ENCODE measurements at places on chromosomes 11 and 22.

- no peak for DNase-seq
These were observed 34.9 kb downstream of the TRAF6 start for GRCh38 chr11:36475192-36475591.

GRCh38 chr11:112134473-112134872, 29.4 kb downstream of the IL18 start:
- no peak for DNase-seq

DNA sequence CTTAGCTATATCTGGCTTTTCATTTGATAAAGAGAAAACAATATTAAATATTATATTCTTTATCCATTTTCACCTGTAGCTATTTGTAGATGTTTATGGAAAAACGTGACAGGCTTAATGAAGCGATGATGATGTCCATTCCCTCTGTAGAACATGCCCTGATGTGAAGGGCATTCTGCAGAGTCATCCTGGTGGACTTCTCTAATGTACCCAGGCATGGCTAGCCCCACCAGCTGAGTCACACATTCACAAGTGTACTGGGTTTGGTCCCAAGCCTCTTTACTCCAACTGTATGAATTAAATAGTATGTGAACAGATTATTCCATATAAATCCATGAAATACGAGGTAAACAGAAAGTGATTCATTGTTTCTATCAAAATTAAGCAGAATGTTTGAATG, 139.3 kb downstream of the CADM1 start:
- no peak for DNase-seq

DNA sequence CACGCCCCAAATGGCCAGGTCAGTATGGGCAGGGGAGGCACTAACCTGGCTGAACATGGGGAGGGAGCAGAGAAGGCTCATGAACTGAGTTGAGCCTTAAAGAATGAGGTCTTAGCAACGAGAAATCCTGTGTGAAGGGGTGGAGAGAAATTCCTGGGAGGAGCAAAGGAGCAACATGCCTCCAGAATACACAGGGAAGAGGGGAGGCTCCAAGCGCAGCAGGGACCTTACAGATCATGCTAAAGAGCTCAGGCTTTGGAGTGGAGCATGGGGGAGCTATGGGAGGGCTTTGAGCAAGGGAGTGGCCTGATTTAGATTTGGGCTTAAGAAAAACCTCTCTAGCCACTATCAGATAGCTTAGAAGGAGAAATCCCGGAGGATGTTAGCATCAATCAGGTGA, 88.1 kb downstream of the MN1 start:
- no peak for DNase-seq

- DNase-seq: no peak
These were observed 1291.0 kb downstream of the LRRC4C start for GRCh38 chr11:40168414-40168813.

DNA sequence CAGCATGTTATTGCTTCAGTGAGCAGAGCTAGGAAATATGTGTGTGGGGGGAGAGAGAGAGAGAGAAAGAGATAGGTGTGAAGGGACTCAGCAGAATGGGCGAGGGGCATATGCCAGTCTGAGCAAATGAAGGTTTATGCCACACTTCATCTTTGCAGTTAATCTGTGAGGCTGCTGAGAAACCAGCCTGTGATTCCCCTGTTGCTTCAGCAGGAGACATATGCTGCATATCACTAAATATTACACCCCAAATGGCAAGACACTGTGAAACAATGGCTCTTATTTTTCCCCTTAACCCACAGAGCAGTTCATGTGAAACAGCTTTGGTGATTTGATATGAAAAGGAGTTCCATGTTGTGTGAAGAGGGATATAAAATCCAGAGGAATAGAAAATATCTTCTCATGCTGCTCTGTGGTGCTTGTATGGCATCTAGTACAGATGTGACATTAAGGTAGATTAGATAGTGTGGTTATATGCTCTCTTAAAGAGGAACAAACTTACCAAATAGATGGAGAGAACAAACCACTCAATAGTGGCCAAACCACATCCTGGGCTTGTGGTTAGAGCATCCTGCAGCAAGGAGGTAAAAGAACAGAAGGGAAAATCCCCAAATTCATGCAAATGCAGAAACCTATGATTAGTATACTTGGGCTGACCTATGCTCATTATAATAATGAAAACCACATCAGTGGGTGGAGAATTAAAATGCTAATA, 864.2 kb downstream of the FAM181B start:
- DNase-seq: peak; percentile 70

GRCh38 chr11:101582236-101582988, 1.4 kb downstream of the TRPC6 start:
- DNase-seq: no peak

GRCh38 chr11:47915783-47916182, 64.6 kb upstream of the PTPRJ start:
- DNase-seq: no peak

DNA sequence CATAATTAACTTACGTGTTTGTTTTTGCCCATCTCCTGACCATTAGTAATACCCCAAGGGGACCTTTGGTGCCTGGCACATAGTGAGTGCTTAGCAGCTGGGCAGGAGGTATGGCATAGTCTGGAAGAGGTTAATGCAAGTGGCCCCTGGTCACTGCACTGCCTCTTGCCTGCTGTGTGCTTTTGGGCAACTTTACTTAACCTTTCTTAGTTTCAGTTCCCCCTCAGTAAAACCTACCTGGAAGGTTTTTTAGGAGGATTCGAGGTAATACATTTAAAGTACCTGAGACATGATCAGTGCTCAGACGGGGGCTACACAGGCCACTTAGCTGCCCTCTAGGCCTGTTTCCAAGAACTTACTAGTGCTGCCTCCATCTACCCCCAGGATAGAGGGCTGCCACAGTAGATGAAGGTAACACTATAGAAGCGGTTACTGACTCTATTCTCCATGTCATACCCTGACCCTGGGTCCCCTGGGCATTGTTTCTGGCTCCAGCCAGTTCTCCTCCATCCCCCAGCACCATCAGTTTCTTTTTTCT, 3.3 kb downstream of the POLD4 start:
- no peak for DNase-seq

GRCh38 chr22:41369837-41370236, 11.9 kb upstream of the TEF start:
- no peak for DNase-seq

- DNase-seq: no peak
These were observed 152.5 kb downstream of the FBXO7 start for GRCh38 chr22:32627091-32627490.

DNA sequence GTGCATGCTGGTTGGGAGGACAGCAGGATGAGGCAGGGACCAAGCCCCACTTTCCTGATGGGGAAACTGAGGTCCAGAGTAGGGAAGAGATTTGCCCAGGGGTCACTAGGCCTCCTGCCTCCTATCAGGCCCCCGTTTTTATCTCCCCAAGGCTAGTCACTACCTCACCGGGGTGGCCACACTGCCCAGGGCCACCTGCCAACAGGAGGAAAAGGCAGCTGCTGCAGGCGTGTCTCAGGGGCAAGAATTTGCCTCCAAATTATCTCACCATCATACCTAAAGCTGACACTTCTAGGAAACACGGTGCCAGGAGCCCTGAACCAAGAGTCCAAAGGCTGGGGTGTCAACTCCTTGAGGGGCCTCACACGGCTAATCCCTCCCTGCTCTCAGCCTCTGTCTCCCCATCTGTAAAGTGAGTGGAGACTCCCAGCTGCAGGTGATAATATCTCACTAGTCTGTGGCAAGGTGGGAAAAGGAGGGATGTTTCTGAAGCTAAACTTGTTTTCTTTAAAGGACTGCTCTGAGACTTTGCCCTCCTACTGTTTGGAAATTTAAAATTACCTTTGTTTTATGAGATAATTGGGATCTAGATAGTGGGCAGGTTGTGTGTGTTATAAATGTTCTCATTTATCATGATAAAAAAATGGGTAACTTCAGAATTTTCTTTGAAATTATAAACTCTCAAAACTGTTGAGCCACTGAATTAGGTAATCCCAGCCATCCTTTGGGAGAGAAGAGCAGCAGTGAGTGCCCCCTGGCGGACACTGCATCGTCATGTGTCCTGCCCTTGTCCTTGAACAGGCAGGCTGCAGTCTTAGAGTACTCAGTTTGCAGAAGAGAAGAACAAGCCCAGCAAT, 60.0 kb downstream of the MYO7A start:
- DNase-seq: peak; percentile 55

DNA sequence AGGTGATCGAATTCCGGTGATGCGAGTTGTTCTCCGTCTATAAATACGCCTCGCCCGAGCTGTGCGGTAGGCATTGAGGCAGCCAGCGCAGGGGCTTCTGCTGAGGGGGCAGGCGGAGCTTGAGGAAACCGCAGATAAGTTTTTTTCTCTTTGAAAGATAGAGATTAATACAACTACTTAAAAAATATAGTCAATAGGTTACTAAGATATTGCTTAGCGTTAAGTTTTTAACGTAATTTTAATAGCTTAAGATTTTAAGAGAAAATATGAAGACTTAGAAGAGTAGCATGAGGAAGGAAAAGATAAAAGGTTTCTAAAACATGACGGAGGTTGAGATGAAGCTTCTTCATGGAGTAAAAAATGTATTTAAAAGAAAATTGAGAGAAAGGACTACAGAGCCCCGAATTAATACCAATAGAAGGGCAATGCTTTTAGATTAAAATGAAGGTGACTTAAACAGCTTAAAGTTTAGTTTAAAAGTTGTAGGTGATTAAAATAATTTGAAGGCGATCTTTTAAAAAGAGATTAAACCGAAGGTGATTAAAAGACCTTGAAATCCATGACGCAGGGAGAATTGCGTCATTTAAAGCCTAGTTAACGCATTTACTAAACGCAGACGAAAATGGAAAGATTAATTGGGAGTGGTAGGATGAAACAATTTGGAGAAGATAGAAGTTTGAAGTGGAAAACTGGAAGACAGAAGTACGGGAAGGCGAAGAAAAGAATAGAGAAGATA, at the start of gene MALAT1:
TSS of gene MALAT1 (plus strand) at position 69 of the 736 bp plus-strand sequence.
- peak; percentile 82 for DNase-seq

GRCh38 chr22:47162865-47163264, 400.4 kb downstream of the TBC1D22A start:
- DNase-seq: no peak

DNA sequence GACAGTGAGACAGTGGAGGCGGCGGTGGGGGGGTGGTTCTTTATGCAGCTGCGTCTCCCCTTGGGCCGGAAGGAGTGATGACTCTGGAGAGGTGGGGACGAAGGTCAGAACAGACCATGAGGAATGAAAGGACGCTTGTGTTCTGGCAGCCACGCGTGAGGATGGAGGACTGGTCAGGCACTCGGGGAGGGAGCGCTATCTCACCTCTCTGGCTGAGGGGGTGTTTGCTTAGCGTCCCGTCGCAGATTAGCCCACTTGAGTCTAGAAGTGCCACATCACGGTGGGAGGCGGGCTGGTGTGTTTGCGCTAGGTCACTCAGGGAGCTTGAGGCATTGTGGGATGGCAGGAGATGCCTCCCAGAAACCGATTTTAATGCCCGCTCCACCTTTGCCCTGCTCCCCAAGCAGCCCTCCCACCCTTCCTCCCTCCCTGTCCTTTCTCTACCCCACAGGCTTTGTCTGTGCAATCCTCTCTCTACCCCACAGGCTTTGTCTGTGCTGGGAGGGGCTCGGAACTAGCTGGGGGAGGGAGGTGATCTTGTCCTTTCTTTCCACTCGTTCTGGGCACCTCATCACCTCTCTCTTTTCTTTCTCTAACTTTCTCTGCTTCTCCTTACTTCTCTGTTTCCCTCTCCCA, 97.8 kb downstream of the PKNOX2 start:
- DNase-seq: no peak

- DNase-seq: no peak
These were observed at the start of gene LUZP2 for GRCh38 chr11:24496736-24497725. TSS of gene LUZP2 (plus strand) at chr11:24497053.

GRCh38 chr22:31800065-31800464, 46.2 kb downstream of the DEPDC5 start:
- no peak for DNase-seq

DNA sequence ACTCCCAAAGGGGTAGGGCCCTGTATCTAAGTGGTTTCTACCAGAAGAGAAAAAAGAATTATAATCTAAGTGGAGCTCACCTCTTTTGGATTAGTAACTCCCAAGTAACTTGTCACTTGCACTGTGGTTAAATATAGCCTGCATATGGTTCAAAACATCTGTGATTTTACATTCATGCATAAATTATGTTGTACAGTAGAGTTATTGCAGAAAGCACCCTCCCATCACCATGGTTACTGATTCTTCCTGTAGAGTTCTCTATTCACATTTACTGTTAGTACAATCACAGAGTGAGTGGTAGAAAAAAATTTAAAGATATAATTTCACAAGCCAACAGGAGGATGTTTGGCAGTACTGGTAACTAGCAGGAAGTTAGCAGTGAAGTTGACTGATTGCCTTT, 80.4 kb downstream of the LRRC4C start:
- no peak for DNase-seq

- no peak for DNase-seq
These were observed 5.2 kb downstream of the FXYD2 start for GRCh38 chr11:117819096-117820040.

DNA sequence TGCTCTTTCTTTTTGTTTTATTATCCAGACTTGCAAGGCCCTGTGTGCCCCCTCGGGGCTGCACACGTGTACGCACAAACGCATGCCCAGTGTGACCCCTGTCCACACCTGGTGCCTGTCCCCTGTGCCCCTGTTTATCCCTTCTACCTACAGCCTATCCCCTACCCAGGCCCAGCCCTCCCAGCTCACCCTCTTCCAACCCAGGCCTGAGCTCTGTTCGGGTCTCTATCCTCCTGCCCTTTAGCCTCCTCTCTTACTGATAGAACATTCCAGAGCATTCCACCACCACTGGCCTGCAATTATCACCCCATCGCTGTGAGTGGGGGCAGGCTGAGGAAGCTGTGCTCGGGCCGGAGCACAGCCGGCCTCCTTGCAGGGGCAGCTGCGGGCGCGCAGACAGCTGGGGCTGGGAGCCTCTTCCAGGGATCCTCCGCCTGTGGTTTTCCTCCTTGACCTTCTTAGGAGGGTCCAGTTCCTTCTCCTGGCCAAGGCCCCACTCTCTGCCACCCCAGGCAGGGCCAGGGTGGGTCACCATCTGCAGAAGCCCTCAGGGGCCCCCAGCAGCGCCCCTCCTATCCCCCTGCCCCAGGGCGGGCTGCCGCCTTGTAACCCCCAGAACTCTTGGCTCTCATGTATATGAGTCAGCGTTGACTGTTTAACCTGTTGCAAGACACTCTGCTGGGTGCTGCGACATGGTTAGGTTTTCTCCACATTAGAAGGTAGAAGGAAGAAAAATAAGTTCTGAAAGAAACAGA, 41.8 kb upstream of the KCNQ1OT1 start:
- DNase-seq: no peak

- DNase-seq: peak; percentile 43
These were observed 52.9 kb downstream of the SYT13 start for GRCh38 chr11:45233121-45233803.

Measured in stimulated activated CD8-positive, alpha-beta memory T cell treated with anti-CD3 and anti-CD28 coated beads, Interleukin-2, amount 100 ng/mL, for 48 hours (primary cell).